Muscle of back (tissue), 13 donors: ENCODE measurements at places on chromosomes 6 and 20.

DNA sequence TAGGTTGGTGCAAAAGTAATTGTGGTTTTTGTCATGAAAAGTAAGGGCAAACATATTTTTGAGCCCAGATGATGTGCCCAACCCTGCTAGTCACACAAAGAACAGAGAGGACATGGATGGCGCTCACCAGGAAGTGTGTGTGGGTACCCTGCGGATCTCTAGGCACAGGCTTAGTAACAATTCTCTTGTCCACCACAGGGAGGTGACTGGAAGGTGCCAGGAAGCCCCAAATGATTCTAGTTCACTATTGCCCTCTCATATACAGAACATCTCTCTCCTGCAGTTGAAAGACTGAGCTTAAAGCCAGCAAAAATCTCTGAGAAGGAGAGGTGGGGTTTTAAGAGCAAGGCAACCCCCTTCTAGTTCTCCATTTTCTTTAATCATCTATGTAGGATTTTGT, 272.1 kb upstream of the TAB2 start:
- no peak for DNase-seq

- peak; percentile 49 for DNase-seq
Observed at GRCh38 chr6:109790131-109790530, 99.0 kb downstream of the FIG4 start.

DNA sequence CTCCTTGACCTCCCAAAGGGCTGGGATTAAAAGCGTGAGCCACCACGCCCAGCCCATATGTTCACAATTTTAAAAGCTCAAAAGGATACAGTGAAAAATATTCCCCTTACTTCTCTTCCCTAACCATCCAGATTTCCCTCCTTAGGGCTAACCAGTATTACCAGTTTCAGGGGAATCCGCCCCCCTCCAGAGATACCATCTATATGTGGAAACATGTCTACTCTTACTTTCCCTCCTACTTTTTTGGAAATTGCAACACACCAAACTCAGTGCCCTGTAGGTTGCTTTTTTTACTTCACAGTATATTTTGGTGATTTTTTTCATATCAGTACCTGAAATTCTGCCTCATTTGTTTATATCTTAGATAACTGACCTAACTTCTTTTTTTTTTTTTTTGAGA, 6.9 kb upstream of the RPL10A start:
- DNase-seq: no peak

GRCh38 chr20:56359212-56360132, 698 bp downstream of the FAM210B start:
- DNase-seq: peak; percentile 45

DNA sequence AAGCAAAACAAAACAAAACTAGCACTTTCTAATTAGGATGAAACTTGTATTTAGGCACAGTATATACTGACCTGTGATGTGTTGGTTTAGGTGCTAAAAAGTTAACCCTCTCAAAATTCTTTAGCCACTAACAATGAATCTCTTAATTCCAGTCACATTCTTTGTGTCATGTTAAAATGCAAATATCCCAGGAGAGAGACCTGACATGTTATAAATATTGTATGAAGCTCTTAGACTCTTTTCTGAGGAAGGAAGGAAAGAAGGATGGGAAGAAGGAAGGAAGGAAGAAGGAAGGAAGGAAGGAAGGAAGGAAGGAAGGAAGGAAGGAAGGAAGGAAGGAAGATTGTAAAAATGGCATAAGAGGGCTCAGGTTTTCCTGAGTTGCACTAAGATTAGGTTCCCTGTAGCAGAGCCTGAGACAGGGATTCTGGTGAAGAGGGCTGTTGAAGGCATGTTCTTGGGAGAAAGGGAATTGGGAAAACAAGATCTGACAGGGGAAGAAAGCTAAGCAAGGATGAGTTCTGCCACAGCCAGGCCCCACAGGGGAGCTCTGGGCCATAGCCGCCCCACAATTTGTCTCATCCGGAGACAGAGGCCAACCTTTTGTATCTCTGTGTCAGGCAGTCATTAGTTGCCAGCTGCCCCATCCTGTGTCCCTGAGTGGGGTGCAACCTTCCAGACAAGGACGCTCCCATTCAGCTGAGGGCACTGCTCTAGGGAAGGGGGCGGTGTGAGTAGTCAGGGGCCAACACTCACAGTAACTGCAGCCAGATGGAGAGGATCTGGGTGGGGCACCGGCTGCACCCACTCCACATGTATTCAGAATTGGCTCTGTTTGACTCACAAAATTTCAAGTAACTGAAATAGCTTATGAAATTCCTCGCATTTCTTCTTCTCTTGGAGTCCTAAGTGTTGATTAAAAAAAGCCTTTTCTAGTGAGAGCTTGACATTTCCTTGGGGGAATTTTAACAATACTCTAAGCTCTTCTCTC, 189.3 kb upstream of the ARG1 start:
- no peak for DNase-seq

DNA sequence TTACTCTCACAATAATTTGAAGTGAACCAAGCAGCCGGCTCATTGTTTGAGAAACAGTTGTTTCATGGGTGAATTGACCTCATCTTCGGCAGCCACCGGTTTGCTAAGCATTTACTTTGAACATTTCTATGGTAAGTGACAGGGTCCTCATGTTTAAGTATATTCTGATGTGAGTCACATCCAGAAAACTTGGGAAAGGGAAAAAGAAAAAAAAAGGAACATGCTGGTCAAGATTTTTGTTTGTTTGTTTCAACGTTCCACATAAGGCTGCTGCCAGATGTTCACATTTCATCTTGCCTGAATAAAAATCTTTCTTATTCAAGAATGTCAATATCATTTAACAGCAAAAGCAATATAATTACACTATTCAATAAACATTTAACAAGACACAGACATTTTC, 55.0 kb upstream of the EXOC2 start:
- no peak for DNase-seq

DNA sequence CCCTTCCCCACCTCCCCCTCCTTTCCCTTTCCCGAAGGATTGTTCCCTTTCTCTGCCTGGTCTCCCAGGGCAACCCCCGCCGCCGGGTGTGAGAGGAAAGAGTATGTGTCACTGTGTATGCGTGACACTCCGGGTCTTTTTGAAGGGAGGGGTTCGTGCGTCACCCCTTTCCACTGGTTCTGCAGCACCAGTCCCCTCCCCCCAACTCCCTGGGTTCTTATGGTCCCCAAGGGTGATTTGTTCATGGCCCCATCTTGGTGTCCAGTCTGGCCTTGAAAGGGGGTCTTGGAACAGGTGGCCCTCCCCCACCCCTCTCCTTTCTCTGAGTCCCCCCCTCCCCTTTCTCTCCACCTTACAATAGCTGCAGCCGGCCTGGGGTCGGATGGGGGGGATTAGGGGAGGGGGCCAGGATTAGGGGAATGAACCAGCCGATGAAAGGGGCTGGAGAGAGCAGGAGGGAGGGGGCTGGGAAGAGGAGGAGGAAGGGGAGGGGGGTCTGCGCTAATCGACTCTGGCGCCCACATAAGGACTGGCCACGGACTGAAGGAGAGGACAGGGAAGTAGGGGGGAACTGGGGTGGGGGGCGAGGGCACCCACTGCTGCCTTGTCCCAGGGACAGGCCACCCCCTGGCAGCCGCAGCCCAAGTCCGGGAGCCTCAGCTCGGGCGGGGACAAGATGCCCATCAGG, 1.3 kb upstream of the RING1 start:
- DNase-seq: no peak

- no peak for DNase-seq
Observed at GRCh38 chr6:160112628-160113299, 8.9 kb upstream of the SLC22A1 start.

GRCh38 chr6:104973404-104973803, 16.5 kb downstream of the LIN28B start:
- DNase-seq: no peak

GRCh38 chr20:46423882-46424482, 17.6 kb upstream of the ELMO2 start:
- DNase-seq: no peak

GRCh38 chr20:52256454-52256853, 64.9 kb upstream of the ZFP64 start:
- no peak for DNase-seq

DNA sequence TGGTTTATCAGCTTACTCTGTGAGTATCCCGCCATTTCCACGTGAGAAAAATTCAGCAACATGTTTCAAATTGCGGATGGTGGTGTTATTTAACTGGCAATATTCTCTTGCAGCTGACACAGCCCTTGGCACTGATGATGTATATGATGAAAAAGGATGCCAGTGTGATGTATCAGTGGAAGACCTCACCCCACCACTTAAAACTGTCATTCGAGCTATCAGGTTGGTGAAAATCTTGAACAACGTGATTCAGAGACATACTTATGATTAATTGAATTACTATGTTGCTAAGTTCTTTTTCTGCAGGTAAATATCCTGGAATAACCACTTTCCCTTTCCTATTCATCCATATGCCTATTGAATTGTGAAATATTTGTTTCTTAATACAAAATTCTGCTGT, 55.7 kb downstream of the KHDC1L start:
- DNase-seq: no peak

DNA sequence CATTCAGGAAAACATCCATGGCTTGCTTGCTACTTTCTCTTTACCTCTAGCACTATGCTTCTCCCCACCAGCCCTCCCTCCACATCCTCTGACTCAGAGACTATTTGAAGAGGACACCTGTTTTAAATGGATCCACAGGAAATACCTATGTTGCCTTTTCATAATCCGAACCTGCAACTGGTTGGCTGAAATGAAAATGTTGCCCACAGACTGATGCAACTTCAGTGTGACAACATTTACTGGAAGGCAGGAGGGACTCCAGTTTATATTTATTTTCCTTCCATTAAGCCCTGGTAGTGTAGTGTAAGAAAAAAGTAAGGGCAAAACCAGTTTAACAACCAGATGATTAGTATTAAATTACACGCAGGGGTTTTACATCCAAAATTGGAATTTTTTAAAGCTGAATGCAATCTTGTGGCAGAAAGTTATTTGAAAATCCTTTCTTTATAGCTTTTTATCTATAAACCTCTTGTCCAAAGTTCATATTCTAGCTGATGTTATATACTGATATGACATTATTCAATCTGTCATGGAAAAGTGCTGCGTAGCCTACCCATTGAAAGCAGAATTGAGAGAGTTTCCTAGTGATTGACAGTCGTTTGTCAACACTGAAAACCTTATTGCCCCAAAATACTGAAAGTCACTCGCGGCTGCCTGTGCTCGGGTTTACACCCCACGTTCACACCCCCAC, 881 bp upstream of the AIG1 start:
- DNase-seq: peak; percentile 68

DNA sequence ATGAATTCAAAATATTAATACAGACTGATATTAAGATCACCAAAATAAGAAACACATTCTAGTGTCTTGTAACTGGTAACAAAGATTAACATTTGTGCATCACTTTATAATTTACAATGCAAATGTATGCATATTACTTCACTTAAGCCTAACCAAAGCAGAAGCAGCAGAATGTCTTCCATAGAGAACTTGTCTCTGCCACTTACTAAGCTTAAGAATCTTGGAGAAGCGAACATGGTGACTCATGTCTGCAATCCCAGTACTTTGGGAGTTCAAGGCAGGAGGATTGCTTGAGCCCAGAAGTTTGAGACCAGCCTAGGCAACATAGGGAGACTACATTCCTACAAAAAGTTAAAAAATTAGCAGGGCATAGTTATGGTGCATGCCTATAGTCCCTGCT, 18.8 kb downstream of the AK9 start:
- DNase-seq: no peak

- DNase-seq: no peak
Observed at GRCh38 chr6:15274692-15275387, 29.0 kb downstream of the JARID2 start.

DNA sequence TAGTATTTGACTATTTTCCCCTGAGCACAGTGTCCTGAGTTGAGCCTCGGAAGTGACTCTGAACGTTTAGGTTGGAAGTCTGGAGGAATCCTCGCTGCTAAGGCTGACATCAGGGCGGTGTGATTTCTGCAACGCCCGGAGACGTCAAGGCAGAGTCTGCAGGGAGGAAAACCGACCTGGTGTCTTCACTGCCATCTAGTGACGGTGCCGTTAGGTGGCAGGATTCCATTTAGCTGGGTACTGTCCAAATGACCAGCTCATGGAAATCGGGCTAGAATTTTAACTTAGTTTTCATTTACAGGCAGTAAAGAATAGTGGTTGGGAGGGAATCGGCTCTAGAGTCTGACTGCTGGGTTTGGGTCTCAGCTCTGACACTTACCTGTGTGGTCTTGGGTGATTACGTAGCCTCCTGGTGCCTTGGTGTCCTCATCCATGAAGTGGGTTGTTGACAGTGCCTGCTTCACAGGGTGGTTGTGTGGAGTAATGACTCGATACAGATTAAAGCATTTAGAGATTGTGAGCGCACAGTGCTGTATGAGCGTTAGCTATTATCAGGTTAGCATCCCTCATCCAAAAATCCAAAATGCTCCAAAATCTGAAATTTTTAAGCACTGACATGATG, 35.0 kb downstream of the FOXF2 start:
- DNase-seq: no peak

GRCh38 chr6:124073820-124074587, 270.3 kb downstream of the NKAIN2 start:
- no peak for DNase-seq

- DNase-seq: no peak
Observed at GRCh38 chr6:146898069-146898887, 299.5 kb downstream of the ADGB start.

- no peak for DNase-seq
Observed at GRCh38 chr6:168286116-168286515, 33.5 kb downstream of the DACT2 start.

DNA sequence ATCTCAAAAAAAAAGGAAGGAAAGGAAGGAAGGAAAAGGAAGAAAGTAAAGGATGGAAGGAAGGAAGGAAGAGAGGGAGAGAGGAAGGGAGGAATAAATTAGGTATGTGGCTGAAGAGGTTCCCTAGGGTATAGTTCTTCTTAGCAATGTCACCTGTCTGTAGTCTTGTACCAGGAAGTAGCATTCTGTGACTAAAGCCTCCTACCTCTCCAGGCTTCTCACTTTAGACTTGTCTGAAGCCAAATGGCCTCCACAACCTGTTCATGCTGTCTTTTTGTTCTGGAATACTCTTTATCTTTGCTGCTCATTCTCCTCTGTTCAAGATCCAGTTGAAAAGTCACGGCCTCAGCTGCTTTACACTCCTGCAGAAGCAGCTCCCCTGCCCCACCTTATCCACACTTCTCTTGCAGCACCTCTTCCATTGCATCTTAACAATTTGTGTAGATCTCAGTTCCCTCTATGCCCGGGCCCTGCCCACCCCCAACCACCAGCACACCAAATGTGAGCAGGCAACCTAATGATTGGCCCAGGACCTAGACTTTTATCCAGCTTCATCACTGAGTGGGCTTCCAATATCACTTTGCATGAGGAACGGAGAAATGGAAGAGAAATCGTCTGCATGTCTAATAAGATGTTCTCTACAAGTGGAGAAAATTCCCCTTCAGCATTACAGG, 19.1 kb downstream of the GCNT2 start:
- DNase-seq: no peak

GRCh38 chr6:85641897-85642773, 551 bp downstream of the SYNCRIP start:
- peak; percentile 85 for DNase-seq

GRCh38 chr6:107712665-107713551, 111.2 kb downstream of the SCML4 start:
- peak; percentile 83 for DNase-seq

GRCh38 chr20:51624157-51624731, 81.7 kb upstream of the NFATC2 start:
- DNase-seq: peak; percentile 66
